Anterior cingulate cortex (tissue), 58 donors: ENCODE measurements at places on chromosomes 5 and 9.
A peak's percentile ranks its signal among the peaks of the same experiment; 100 is the strongest.

DNA sequence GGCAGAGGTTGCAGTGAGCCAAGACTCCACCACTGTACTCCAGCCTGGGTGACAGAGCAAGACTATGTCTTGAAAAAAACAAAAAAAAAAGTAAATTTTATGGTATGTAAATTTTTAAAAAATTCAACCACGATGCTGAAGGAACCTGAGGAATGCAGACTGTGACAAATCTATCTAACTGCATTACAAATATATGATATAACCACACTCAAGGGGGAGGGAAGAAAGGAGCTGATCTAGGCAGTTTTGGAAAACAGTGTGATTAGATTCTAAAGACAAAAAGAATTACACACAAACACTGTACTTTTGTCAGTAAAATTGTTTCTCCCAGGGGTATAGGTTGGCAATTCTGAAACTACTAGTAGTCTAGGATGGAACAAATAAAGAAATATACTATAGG lies 17.0 kb downstream of the LARS1 start:
- no peak for DNase-seq

- DNase-seq = no peak
These were observed 499.2 kb upstream of the COX7C start for GRCh38 chr5:86118542-86118941.

DNA sequence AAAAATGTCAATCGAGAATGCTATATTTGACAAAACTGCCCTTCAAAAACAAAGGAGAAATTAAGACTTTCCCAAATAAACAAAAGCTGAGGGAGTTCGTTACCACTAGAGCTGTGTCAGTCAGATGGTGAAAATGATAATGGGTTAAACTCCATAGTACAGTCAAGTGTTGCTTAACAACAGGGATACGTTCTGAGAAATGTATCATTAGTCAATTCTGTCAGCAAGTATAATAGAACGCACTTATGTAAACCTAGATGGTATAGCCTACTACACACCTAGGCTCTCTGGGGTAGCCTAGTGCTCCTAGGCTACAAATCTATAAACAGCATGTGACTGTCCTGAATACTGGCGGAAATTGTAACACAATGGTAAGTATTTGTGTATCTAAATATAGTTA lies 138.7 kb downstream of the DRD1 start:
- DNase-seq = no peak

- DNase-seq = no peak
These were observed 1.9 kb upstream of the ARSI start for GRCh38 chr5:150304481-150305081.

DNA sequence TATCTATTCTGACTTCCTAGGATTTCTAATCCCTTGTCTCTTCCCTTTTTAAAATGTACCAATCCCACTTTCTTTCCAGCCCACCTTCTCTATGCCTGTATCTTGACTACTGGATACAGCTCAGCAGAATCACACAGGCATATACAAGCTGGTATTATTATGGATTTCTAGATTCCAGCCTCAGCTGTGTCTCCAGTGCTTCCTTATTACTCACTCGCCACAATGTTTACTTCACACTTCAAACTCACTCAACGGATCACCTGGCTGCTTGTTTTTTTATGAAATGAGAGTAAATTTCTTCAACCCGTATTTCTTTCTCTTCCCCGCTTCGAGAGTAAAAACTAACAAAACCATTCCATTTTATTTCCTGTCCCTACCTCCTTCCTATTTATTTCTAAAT lies 38.8 kb downstream of the CWC27 start:
- no peak for DNase-seq

GRCh38 chr9:107807183-107807582 lies 317.6 kb upstream of the KLF4 start:
- DNase-seq = no peak

- no peak for DNase-seq
These were observed 995.7 kb downstream of the CDH18 start for GRCh38 chr5:18992264-18992663.

GRCh38 chr9:91882627-91883026 lies 67.4 kb downstream of the ROR2 start:
- no peak for DNase-seq

DNA sequence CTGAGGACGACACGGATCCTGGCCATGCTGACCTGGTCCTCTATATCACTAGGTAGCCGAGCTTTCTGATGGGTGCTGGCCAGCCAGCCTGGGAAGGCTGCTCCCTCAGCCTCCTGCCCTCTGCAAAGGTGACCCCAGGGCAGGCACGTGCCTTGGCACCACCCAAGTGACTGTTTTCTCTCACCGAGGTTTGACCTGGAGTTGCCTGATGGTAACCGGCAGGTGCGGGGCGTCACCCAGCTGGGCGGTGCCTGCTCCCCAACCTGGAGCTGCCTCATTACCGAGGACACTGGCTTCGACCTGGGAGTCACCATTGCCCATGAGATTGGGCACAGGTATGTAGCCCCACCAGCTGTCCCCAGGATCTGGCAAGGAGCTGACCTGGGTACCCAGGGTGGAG lies 3.8 kb downstream of the ADAMTS13 start:
- DNase-seq = no peak

- DNase-seq = no peak
These were observed 51.7 kb downstream of the TMOD1 start for GRCh38 chr9:97553141-97553540.

DNA sequence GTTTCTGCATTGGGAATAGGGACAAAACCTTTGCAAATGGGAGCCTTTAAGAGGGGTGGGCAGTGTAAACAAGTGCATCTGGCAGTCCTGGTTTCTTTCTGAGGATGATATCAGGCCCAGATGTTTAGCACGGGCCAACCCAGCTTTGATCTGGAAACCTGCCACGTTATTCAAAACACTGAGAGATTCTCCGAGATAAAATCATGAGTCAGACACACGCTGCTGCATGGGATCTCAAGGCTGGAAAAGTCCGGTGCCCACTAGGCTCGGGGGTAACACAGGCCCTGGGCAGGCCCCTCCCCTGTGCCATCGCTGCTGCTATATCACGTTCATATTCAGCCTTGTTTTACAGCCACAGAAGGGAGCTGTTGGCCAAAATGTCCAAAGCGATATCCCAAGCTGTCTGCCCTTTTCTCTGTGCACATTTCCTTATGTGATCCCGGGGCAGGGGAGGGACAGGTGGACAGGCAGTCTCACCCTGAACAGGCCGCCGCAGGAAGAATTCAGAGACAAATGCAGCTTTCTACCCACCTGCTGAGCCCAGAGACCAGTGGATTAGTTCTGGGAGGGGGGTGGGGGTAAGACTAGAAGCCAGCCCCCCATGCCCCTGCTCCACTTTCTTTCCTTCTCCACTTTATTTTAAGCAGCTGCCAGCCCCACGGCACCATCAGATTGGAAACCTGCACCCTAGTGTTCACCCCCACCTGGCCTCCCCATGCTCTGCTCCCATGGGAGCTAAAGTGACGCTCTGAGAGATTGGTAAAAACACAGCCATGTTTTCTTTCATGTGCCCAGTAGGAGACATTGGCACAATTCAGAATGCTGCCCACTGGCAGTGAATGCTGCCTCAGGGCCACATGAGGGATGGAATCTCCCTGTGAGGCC lies 63.1 kb downstream of the TMOD1 start:
- DNase-seq = no peak

DNA sequence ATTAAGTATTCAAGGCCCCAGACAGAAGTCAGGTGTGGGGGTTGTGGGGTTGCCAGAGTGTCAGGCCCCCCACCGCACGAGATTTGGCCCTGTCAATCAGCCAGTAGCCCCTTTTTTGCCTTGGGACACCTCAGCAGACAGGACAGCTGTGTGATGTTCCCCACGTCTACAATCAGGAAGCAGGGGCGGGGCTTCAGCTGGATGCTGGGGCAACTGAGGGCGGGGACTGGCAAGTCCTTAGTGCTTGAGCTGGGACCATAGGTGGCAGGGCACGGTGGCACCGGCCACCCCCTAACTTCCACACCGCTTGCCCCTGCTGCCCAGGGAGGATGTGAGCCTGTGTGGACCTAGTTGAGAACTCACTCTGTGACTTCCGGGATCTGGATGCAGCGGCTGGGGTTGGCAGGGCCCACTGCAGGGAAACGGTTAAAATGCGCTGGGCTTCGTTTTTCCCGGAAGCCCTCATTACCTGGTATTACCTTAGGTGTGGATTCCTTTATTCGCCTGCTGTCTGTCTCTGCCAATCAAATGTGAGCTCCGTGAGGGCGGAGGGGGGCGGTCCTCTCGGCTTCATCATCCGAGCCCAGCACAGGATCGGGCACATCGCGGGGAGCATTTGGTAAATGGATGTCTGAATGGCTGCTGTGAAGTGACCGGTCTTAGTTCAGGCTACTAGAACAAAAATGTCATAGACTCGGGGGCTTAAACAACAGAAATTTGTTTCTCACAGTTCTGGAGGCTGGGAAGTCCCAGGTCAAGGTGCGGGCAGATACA lies 7.5 kb upstream of the GTF3C5 start:
- no peak for DNase-seq

DNA sequence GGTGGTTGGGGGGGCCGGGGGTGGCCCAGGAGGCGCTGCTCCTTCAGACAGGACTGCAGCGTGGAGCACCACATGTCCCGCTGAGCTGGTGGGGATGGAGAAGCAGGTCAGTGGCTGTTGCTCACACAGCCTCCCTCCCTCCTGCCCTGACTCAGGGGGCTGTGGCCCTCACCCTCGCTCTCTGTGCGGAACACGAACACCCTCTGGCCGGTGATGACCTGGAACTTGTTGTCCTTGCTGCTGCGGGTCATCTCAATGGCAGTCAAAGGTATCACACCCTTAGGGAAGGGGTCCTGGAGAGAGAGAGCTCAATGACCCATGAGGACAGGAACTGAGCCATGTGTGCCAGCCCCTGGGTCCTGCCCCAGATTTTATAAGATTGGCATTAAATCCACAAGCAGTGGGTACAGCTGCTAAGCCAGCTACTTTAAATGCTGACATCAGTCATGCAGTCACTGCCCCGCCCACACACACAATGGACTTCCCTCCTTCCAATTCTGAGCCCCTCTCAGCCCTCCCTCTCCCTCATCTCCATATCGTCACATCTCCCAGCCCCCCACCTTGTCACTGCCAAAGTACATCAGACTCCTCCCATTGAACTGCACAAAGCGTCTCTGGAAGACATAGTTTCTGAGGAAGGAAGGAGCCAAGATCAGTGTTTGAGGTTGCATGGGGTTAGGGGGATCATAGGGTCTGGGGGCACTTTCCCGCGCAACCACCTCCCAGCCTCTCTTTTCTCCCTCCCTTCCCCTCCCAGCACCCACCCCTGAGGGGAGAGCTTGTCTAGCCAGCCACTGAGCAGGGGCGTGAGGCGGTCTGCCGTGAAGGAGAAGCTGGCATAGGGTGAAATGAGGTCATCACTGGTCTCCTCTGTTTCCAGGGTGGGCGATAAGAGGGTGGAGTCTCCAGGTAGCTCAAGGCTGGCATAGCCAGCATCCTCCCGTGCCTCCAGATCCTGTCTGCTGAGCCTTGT lies 8.9 kb downstream of the ARAP3 start:
- peak; percentile 27 for DNase-seq

DNA sequence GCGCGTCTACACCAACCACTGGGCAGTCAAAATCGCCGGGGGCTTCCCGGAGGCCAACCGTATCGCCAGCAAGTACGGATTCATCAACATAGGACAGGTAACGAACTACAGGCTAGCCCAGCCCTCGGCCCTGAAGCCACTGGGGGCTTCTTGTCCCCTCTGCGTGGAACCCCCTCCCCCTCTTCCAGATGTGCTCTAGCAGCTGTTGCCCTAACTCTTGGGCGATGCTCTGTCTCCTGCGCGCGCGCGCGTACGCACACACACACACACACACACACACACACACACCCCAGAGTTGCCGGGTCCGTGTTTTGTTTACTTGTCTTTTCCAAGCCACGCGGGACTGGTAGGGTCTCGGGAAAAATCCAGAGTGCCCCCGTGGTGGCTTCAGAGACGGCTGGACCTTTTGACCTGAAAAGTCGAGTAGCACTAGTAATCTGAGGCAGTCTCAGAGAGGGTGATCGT lies 836 bp downstream of the PCSK5 start:
- DNase-seq = no peak

- DNase-seq = no peak
These were observed 19.6 kb upstream of the FLT4 start for GRCh38 chr5:180668835-180669596.
